GM13976 (cell line): ENCODE measurements at places on chromosomes 7 and 10.

GRCh38 chr10:23294638-23295247 lies 49.9 kb downstream of the C10orf67 start:
- no peak for DNase-seq

- DNase-seq, result no peak
These were observed 69.7 kb upstream of the ITPRID1 start for GRCh38 chr7:31444196-31444595.

- DNase-seq, result no peak
These were observed 65.1 kb downstream of the MGMT start for GRCh38 chr10:129531969-129532660.

DNA sequence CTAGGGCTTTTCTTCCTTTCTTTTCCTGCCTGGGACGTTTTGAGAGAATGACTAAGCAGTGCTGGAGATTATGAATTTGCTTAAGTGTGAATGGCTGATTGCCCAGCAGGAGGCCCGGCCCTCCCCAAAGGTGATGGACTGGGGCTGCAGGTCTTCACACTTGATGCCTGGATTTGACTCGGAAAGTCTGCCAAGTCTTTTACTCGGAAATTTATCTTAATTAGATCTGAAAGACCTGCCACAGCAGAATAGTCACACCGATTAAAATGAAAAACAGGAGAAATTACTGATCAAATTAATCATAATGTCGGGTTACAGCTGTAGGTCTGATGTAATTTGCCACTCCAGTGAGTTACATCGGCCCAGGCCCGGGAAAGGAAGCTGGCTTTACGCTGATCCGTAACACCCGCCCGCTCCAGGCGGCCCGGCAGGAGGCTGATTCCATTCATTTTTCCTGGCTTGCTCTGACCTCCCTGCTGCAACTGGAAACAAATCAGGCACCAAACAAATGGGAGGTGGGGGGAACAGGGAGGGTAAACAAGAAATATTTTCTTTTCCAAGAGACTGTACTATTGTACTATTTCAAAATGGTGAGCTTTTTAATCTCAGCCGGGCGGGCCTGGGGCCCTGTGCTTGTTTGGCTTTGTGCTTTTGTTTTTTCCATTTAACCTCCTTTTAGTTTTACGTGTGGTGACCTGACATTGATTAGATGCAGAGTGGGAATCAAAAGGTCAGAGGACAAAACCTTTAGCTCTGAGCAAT lies 212.4 kb upstream of the YAE1 start:
- DNase-seq, result no peak

DNA sequence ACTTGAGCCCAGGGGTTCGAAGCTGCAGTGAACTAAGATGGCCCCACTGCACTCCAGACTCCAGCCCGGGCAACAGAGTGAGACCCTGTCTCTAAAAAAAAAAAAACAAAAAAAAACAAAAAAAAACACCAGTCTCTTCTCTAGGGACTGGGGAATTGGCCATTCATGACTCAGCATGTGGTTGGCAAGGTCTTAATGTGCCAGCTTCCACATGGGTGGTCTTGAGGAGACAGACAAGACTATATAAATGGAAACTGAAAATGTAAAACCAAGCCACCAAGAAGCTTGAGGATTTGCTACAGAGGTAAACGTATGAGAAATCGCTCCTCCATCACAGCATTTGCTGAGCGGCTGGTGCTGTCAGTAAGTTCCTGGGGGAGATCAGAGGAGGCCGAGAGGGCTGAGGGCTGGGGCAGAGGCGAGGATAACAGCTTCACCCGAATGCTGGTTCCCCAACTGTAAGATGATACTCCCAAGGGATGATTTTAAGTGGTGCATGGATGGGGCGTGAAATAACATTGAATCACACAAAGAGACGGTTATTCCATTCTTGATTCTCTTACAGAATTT lies 128.7 kb downstream of the C10orf105 start:
- DNase-seq, result no peak
